Activated gamma-delta T cell (primary cell): ENCODE measurements at places on chromosomes 6 and 20.

DNA sequence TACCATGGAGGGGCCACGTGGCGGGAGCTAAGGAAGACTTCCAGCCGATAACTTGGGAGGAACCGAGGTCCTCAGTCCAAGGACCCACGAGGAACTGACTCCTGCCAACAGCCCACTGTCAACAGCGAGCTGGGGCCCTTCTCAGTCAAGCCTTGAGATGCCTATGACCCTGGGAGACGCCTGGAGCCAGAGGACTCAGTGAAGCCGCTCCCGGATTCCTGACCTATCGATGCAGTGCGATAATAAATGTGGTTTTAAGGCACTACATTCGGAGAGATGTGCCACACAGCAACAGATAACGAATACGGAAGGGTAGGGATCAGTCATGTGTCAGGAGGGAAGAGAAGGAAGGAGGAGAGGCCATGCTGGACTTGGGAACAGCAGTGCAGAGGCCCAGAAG is 208.5 kb downstream of the NFATC2 start:
- DNase-seq = no peak

DNA sequence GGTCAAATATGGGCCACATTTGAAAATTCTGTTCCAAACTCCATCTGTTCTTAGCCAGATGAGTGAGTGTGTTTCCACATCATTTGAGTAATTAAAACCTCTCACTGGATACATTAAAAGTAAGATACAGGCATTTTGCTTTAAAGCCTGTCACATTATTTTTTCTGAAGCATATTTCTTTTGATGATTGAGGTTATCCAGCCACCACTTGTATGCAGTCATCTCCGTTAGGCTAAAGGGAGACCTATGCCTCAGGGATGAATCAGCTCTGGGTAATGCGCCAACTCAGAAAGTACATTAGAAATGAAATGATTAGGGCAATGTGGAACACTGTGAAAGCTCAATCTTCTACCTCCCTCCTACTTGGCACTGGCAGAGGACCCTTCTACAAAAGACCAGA is 90.7 kb downstream of the SNAP25 start:
- DNase-seq = no peak

GRCh38 chr6:106501960-106502371 is 127.3 kb downstream of the RTN4IP1 start:
- DNase-seq = no peak

DNA sequence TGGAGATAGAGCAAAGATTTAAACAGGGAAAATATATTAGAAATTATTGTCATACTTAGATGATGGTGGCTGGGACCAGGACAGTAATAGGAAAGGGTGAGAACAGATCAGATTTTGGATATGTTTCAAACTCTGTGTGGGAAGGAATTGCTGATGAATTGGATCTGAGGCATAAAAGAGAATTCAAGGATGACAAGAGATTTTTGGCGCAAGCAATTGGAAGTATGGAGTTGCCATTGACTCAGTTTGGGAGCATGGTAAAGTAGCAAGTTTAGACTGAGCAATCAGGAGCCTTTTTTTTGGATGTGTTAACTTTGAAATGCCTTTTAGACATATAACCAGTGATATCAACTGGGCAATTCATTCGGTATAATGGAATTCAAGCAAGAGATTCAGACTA is 14.4 kb downstream of the TAB2 start:
- DNase-seq = no peak

GRCh38 chr20:6651561-6651960 is 115.9 kb upstream of the BMP2 start:
- no peak for DNase-seq

DNA sequence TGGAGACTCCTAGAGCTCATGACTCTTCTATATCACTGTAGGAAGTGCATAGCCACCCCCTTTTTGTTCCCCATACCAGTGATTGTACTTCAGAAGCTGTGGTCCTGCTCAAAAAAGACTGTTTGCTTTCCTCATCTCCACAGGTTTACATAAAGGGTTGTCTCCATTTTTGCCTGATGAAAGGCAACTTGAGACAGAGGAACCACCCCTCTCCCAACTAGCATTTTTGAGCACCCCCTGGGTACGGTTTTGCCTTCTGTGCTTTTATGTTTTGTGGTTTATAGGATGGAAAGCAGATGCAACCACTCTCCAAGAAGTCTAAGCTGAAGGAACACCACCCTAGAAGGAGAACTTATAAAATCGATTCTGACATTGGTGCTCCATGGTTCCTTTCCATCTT is 127.7 kb upstream of the SUPT3H start:
- no peak for DNase-seq

- no peak for DNase-seq
Observed at GRCh38 chr6:62683063-62683462, 397.0 kb upstream of the KHDRBS2 start.

DNA sequence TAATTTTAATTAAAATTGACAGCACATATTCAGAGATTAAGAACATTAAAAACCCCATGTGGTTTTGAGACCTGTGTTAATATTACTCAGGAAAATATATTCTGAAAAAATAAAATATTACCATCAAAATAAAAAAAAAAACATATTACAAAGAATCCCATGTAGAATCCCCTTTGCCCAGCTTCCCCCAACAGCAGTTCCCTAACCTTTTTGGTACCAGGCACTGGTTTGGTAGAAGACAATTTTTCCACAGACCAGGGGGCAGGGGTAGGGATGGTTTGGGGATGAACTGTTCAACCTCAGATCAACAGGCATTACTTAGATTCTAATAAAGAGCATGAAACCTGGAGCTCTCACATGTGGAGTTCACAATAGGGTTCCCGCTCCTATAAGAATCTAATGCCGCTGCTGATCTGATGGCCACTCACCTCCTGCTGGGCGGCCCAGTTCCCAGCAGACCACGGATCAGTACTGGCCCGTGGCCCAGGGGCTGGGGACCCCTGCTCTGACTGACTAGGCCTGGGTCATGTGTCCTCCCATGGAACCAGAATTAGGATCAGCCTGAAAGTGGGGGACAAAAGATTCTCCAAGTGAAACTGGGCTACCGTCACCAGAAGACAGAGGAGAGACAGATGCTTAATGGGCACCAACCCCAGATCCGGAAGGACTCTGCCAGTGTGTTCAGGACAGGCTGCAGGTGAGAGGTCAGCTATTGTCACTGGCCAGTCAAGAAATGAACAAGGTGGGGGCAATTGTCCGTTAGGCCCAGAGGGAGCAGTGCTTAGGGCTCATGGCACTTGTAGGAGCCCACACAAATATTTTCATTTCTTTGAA is 235.5 kb downstream of the PREX1 start:
- DNase-seq = no peak

DNA sequence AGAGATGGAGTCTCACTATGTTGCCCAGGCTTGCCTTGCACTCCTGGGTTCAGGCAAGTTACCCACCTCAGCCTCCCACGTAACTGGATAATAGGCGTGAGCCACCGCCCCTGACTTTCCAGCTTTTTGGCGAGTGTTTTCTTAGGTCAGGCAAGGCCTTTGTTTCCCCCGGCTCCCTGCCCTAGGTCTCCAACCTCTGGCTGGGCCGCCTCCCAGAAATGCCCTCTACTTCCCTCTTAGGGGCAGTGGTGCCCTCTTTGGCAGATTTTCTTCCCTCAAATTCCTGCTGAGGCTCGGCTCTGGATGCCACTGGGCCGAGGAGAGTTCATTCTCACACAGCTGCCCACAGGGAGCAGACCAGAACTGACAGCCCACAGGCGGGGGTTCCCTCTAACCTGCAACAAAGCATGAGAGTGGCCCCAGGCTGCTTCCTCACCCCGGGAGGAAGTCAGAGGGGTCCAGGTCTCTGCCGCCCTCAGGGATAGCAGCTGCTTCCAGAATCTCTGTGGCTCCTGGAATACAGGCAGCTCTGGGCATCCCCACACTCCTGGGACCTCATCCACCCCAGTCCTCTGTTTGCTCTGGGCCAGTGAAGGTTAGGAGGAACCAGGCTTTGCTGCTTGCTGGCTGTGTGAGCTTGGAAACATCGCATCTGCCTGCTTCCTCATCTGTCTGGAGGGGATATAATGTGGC is 56.5 kb downstream of the TCP11 start:
- no peak for DNase-seq

- DNase-seq = no peak
Observed at GRCh38 chr20:58112017-58112781, 116.3 kb downstream of the ANKRD60 start.

DNA sequence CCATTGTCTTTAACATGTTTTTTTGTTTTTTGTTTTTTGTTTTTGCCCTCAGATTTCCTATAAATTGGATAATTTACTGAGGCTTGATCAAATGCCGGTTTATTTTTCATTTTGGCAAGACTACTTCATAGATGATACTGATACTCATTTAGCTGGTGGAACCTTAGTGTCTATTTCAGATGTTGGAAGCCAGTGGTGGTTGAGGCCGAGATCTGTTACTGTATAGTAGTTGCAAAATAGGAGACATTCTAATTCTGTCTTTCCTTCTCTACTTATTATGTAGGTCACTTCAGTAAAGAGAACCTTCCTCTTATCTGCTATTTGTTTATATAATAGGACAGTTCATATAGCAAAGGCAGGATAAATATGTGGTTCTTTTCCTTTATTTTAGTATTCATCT is 63.4 kb downstream of the STXBP5 start:
- no peak for DNase-seq

DNA sequence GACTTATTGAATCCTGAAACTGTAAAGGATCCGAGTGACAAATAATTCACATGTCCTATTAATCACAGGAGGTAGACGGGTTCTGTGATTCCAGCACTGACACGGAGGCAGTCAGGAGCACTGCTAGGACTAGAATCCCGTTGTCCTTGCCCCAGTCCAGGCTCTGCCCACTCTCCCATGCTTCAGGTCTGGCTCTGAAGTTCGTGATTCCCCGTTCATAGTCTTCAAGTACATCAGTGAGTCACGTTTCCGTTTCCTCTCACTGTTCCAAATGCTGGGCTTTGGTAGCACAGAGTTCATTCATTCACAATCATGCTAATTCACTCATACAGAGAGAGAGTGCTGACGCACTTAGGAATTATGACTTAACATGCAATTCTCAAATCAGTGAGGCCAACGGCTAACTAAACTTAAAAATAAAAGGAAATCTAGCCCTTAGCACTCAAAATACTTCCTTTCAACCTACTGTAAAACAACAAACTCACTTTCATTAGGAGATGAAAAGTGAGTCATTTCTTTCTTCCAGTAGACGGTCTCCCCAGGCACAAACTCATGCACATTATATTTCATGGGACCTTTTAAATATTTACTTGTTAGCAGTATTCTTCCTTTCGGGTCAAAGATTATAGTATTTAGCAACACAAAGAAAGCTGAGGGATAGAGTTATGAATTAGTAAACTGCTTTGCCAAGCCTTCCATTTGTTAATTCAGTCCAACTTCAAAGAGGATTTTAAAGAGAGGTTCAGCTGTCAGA is 94.0 kb upstream of the NHSL1 start:
- DNase-seq = no peak

DNA sequence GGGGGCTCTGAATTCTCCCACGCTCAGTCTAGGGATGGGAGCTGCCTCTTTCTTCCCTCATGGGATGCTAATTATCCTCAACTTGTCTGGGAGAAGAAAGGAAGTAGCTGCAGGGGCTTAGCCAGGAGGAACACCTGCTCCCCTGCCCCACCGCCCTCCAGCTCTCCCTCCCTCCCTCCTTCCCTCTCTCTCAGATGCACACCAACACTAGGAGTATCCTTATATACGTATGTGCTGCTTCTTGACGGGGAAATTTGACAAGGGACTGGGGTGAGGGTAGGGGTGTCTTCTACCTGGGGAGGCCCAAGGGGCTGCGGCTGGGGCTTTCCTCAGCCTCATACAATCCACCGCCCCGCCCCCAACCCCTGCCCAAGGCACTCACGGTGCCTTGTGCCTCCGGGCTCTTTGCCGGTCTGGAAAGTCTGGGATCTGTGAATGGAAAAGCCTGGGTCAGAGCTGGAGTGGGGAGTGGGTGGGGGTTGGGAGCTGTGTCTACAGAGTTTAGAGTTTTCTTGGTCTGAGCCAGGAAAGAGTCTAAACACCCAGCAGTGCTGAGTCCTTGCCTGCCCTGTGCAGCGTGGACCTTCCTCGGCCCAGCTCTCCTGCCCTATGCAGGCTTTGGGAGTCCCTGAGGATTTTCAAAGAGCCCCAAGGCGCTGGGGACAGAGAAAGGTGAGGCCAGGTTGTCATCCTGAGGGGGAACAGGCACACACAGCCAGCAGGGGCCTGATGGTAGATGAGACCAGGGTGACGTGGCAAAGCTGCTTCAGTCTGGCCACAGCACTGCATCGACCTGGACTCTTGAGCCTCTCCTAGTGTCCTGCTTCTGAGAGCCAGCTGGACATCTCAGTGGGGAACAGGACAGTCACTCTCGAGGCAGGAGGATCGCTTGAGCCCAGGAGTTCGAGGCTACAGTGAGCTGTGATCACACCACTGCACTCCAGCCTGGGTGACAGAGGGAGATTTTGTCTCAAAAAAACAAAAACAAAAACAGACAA is 29.3 kb upstream of the EMILIN3 start:
- DNase-seq = no peak

GRCh38 chr6:105892577-105893262 is 193.4 kb upstream of the PRDM1 start:
- no peak for DNase-seq

- no peak for DNase-seq
Observed at GRCh38 chr6:97669191-97670031, 386.4 kb upstream of the MMS22L start.

DNA sequence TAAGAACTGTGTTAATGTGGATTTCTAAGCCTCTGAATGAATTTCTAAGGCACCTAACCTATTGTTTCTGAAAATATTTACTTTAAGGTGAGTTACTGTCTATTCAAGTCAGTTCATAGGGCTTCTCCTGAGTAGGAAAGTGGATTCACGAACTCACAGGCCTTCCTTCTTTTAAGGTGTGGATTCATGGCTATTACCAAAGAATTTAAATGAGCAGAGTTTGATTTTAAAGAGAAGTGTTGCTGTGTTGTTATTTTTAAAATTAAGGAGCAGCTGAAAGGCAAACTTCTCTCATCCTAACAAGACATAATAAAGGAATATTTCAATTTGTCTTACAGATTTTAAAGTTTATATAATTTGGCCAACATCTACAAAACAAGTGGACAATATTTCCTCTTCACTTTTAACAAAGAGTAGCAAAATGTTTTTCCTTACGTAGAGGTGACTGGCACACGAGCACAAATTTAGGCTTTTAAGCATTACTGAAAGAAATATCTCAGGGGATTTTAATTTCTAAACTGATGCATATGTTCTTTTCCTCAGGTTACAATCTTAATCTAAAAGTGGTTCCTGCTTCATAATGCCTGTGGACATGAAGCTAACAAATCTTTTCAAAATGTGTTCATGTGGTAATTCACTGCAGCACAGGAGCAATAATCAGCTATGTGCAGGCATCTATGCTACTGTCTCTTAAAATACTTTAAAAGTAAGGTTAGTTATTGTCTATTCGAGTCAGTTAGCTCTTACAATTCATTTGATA is 602 bp upstream of the TSPYL4 start:
- no peak for DNase-seq
